ENCODE measurements at places on chromosomes 3 and 15.

GRCh38 chr3:150663461-150663860, 40.3 kb downstream of the ERICH6 start:
- ATAC-seq = no peak

GRCh38 chr15:85589851-85590250, 204.9 kb downstream of the KLHL25 start:
- no peak for ATAC-seq

- ATAC-seq = peak; percentile 81
These were observed 17.4 kb upstream of the EHD4 start for GRCh38 chr15:41989573-41990242.

DNA sequence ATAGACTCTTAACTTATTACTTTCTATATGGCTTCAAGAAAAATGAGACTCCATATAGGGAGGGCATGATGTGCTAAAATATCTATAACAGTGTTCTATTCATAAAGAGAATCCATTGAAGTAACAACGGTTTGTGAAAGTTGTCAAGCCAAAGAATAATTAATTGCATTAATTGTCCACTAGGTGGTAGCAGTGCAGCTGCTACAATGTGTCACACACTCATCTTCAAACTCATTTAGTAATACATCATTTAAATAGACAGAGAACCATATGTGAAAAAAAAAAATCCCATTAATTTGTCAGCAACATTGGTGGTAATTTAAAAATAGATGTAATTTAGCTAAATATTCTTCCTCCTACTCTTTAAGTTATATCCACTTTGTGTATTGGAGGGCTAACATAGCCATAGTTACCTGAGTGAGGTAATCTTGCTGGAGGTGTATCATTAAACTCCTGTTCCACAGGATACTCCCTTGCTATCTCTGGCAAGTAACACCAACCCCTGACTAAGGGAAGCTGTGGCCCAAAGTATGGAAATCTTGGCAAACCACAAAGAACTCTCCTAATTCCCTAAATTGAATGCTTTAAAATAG, 3.7 kb upstream of the CPA3 start:
- peak; percentile 48 for ATAC-seq

- no peak for ATAC-seq
These were observed 1.9 kb upstream of the TMEM158 start for GRCh38 chr3:45227946-45228345.

GRCh38 chr15:44633603-44634002, 29.9 kb downstream of the SPG11 start:
- ATAC-seq = peak; percentile 71

DNA sequence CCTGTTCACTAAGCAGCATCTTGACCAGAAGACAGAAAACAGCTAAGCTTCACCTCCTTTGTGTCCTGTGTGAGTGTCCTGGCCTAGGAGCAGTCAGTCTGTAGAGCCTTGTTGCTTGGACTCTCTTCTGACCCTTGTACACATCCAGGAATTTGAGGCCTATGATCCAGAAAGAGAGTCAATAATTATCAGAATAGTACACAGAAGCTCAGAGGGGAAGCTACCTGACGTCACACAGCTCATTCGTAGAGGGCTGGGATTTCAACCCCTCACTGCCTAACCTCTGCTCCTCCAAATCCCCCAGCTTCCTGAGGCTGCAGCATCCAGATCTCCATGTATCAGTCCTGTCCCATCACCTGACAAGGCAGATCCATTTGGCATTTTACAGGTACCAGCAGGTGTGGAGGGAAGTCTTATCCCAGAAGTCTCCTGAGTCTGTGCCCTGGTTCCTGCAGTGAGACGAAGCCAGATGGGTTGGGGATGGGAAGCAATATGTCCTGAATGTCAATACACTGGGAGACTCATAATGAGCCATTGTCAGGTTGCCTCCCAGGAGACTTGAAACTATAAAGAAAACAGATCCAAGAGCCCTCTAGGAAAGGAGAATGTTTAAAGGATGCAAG, 203.1 kb downstream of the MINAR1 start:
- no peak for ATAC-seq

DNA sequence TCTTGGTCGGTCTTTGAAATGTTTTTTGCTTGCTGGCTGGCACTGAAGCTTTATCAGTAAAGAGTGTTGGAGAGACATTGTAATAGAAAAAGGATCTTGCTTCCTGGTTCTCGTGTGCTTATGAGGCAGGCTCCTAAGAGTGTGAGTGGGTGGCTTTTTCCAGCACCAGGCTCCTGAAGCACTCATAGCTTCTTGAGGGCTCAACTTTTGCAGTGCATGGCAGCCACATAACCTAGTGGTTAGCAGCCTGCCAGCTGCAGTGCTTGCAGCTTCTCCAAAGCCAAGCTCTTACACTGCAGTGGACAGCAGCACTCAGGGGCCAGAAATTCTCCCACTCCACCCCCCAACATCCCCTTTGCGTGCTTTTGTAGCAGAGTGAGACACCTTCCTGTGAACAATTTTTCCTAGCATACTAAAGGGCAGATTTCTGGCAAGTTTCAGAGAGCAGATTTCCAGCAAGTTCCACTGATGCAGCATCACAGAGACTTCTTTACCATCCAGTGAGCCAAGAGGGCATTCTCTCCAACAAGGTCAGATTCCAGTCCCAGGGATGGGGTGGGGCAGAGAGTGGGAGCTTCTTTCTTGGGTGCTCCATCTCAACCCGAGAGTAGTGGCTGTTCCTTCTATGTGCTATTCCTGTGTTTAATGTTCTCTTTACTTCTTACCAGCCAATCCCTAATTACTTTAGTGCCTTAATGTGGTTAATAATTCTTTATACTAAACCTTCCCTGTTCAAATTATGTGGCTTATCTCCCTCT, 15.8 kb upstream of the ARHGEF26 start:
- no peak for ATAC-seq
